Gastroesophageal sphincter (tissue), 4 donors: ENCODE measurements at places on chromosomes 2 and 18. TPM values are rescaled to one million over a fixed set of nuclear protein-coding genes. Genes with fewer than 3 reads are reported as not detected.

GRCh38 chr2:149259136-149259535 is 71.3 kb upstream of the LYPD6 start:
- no peaks in the 10 kb centered on the region for H3K27me3 ChIP-seq
- H3K4me1 ChIP-seq, result no peaks in the 10 kb centered on the region
- no peak overlapping the region for H3K4me3 ChIP-seq

GRCh38 chr18:54790109-54790508 is 38.2 kb upstream of the RAB27B start:
- no peak overlapping the region for H3K27ac ChIP-seq
- H3K4me3 ChIP-seq, result no peak overlapping the region
- no peaks in the 10 kb centered on the region for H3K27me3 ChIP-seq
- no peaks in the 10 kb centered on the region for H3K36me3 ChIP-seq

LOXHD1 gene
- total RNA-seq, result not detected

DNA sequence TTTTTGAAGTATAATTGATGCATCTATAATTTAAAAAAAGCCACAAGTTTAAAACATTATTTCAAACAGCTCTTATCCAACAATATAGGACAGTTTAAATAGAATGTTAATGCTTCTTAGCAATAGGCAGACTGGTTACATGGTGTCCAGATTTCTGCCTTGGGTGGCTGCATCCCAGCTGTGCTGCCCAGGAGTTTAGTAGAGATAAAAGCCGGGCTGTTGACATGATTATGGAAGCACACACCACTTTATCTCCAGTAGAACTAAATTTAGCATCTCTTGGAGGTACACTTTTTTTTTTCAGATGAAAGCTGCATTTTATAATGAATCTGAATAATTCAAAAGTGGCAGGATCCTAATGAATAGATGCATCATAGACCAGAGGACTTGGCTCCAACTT is 309.7 kb downstream of the PLCL1 start:
- no peaks in the 10 kb centered on the region for H3K36me3 ChIP-seq
- no peaks in the 10 kb centered on the region for H3K27me3 ChIP-seq
- no peak overlapping the region for H3K27ac ChIP-seq

- H3K27me3 ChIP-seq, result peaks cover 5% of the 10 kb centered on the region
- H3K36me3 ChIP-seq, result no peaks in the 10 kb centered on the region
- ATAC-seq, result no peak
These were observed 115.3 kb downstream of the ACOXL start for GRCh38 chr2:110847651-110848050.

- H3K27me3 ChIP-seq, result no peaks in the 10 kb centered on the region
- H3K4me3 ChIP-seq, result no peak overlapping the region
- H3K27ac ChIP-seq, result no peak overlapping the region
These were observed 352.0 kb downstream of the THSD7B start for GRCh38 chr2:137117385-137117784.

GRCh38 chr18:74577019-74577418 is 20.7 kb upstream of the ZNF407 start:
- no peak for ATAC-seq
- no peaks in the 10 kb centered on the region for H3K36me3 ChIP-seq
- no peak overlapping the region for H3K4me3 ChIP-seq
- no peaks in the 10 kb centered on the region for H3K4me1 ChIP-seq
- peaks cover 40% of the 10 kb centered on the region for H3K27me3 ChIP-seq

CERKL gene
- total RNA-seq, result not detected

- no peak for ATAC-seq
- H3K27me3 ChIP-seq, result no peaks in the 10 kb centered on the region
- no peaks in the 10 kb centered on the region for H3K36me3 ChIP-seq
- peaks cover 68% of the 10 kb centered on the region for H3K4me1 ChIP-seq
- no peak overlapping the region for H3K4me3 ChIP-seq
- no peak overlapping the region for H3K27ac ChIP-seq
These were observed 182.5 kb downstream of the ANKRD44 start for GRCh38 chr2:197128126-197128525.

DNA sequence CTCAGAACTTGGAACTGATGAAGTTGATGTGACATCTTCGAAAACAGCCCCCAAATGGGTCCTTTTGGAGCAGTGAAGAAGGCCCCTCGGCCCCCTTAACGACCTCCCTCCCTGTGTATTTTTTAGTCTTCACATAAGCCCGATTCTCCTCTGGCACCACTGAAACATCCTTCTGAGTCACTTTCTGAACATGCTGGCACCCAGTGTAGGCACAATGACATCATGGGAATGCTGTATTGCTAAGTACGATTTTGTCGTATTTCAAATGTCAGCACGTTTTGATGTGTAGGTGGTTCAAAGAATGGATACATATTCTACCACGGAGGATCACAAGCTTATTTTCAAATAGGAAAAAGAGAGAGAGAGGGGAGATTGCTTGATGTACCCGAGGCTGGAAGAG is 111.7 kb upstream of the RIOK3 start:
- ATAC-seq, result no peak
- H3K4me3 ChIP-seq, result no peak overlapping the region
- H3K27ac ChIP-seq, result no peak overlapping the region
- H3K27me3 ChIP-seq, result no peaks in the 10 kb centered on the region
- H3K4me1 ChIP-seq, result no peaks in the 10 kb centered on the region

GRCh38 chr2:157830696-157831570 is 45.2 kb downstream of the ACVR1 start:
- peak; percentile 88 for ATAC-seq
- H3K4me1 ChIP-seq, result peaks cover 28% of the 10 kb centered on the region
- H3K27ac ChIP-seq, result peak overlapping the region; percentile 67
- no peak overlapping the region for H3K4me3 ChIP-seq

GRCh38 chr2:163281717-163282116 is 443.1 kb upstream of the KCNH7 start:
- no peak overlapping the region for H3K27ac ChIP-seq
- no peaks in the 10 kb centered on the region for H3K36me3 ChIP-seq
- H3K4me3 ChIP-seq, result no peak overlapping the region
- ATAC-seq, result no peak

DNA sequence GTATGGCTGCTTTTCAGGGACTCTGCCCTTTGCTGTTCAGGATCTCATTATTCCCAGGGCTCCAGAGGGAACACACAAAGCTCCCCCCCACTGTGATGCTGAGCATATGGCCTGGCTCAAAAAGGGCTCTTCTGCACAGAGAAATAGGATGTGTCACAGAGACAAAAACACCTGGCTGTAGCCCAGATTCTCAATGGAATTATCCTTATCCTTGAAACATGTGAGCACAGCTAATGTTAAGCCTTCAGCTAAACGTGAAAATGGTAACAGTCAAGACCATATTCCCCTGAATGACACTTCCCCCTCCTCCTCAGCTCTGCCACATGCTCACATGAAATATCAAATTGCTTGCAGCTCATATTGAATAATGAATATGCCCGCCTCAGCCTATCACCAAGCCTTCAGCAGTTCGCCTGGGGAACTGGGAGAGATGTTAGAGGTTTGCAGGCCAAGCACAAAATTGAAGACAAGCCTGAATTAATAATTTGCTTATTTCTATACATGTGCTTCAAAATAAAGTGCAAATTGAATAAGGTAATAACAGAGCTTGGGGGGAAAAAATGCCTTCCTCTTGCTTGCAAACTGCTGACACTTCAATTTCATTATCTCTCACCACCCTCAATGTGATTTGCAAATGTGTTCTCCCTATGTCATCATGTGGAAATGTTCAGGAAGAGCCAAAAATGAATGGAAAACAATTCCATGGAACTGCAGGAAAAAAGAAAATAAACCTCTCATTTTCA is 181.0 kb upstream of the HNRNPA3 start:
- H3K4me3 ChIP-seq, result no peak overlapping the region

DNA sequence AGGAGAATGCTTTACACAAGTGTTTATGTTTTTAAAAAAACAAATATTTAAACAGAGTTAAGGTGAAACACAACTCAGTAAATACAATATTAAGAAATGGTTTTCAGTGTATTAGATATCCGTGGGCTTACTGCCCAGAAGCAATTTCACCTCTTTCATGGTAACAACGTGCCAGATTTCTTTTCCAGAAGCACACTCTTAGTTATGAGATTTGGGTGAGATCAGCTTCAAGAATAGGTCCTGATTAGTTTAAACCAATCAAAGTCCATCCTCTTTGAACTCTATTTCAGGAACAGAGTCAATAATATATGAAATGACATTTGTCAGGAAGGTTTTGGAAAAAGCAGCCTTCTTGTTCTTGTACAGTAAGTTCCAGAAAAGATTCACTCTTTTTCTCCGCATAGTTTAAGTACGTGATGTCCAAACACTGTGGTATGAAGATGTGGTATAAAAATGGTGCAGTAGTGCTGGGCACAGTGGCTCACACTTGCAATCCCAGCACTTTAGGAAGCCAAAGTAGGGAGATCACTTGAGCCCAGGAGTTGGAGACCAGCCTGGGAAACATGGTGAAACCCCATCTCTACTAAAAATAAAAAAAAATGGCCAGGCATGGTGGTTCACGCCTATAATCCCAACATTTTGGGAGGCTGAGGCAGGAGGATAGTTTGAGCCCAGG is 14.7 kb downstream of the USP34 start:
- peaks cover 3% of the 10 kb centered on the region for H3K4me1 ChIP-seq
- no peak overlapping the region for H3K27ac ChIP-seq
- no peak overlapping the region for H3K4me3 ChIP-seq
- ATAC-seq, result no peak
- H3K27me3 ChIP-seq, result no peaks in the 10 kb centered on the region
- H3K36me3 ChIP-seq, result no peaks in the 10 kb centered on the region

DNA sequence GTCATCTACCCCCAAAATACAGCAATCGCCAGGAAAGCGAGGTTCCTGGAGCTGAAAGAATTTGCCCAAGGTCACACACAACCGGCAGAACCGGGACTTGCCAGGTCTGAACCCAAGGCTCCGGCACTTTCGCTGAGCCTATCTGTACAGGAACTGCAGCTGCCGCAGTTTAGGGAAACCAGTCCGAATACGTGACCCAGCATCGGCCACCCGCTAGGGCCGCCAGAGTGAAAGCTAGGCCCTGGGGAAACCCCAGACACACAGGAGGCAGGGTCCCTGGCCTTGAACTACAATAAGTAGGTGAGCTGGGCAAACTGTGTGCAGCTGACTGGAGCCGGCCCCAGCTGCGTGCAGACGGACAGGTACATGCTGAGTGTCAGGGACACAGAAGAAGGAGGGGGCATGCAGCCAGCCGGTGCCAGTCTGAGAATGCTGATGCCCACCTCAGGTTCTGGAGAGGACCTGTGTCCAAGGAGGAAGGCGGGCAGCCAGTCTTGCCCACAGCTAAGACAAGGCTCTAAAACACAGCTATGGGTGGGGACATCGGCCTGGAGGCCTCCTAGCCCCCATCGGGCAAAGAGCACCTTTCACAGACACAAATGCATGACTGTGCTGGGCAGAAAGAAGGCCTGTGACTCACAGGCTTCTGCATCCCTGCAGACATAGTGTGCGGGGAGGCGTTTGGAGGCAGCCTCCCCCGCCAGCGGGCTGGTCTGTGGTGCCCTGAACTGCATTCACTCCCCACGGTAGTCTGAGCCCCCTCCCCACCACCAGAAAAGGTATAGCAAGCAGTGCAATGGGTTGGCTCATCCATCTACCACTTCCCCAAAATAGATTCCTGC is 107.4 kb upstream of the ID2 start:
- no peaks in the 10 kb centered on the region for H3K27me3 ChIP-seq
- H3K4me3 ChIP-seq, result no peak overlapping the region
- no peak for ATAC-seq
- no peak overlapping the region for H3K27ac ChIP-seq
- H3K36me3 ChIP-seq, result no peaks in the 10 kb centered on the region
- H3K4me1 ChIP-seq, result no peaks in the 10 kb centered on the region

ASXL3 gene
- total RNA-seq, result 2.2 TPM

LIMS3 gene
- total RNA-seq, result 5.4 TPM

DNA sequence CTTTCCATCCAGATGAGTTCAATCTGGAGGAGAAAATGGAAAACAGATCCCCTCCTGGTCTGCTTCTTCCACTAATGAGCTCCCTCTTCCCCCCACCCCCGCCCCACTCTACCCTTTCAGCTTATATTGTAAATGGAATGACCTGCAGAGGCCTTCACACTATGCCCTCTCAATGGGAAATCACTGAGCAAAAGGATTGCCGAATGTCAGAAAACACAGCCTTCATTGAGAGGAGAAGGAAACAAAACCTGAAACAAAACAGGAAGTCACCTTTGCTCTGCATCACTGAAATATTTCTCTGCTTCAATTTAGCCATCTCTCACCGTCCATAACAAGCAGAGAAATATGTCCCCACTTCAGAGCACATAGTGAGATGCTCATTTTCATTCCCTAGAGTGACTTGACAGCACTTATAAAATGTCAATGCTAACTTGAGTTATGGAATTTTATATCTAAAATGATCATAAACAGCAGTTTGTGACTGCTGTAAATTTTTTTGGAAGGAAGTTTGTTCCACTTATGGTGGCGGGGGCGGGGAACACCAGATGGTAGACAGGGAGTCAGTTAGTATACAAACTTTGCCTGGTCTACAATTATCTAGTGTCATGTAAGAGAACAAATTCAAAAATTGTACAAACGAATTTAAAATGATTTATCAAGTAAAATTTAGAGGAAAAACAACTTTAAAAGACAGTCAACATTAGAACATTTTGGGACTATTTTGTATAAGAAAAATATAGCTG is 1.8 kb upstream of the FRZB start:
- H3K36me3 ChIP-seq, result no peaks in the 10 kb centered on the region
- no peaks in the 10 kb centered on the region for H3K27me3 ChIP-seq
- no peak overlapping the region for H3K4me3 ChIP-seq
- ATAC-seq, result no peak

DNA sequence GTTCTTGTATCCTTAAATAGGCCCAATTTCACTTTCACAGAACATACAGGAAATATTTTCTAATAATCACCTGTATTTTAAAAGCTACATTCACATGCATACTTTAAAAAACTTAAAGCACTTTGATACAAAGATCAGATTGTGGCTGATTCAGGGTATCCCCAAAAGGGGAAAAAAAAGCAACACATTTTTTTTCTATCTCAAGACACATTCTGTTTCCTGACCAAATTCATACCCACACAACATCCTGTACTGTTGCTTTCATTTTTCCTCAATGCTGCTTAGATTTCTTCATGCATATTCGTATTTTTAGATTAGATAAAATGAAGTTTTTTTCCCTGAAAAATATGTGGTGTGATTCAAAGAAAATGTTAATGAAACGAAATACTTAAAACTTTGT is 122.5 kb downstream of the TMEFF2 start:
- no peak overlapping the region for H3K27ac ChIP-seq
- H3K27me3 ChIP-seq, result no peaks in the 10 kb centered on the region
- no peak overlapping the region for H3K4me3 ChIP-seq
- ATAC-seq, result no peak
- H3K36me3 ChIP-seq, result no peaks in the 10 kb centered on the region
- H3K4me1 ChIP-seq, result peaks cover 15% of the 10 kb centered on the region

KYNU gene
- 4.6 TPM for total RNA-seq

GRCh38 chr2:163774862-163775261 is 39.1 kb upstream of the FIGN start:
- H3K4me3 ChIP-seq, result no peak overlapping the region
- H3K36me3 ChIP-seq, result no peaks in the 10 kb centered on the region
- H3K27ac ChIP-seq, result no peak overlapping the region
- peak; percentile 83 for ATAC-seq
- no peaks in the 10 kb centered on the region for H3K27me3 ChIP-seq

SULT1C2 gene
- 1.1 TPM for total RNA-seq
